ENCODE measurements at places on chromosomes 1 and 21. TPM values are rescaled to one million over a fixed set of nuclear protein-coding genes. Genes with fewer than 3 reads are reported as not detected.

NR1I3 gene
- total RNA-seq: not detected

MCOLN3 gene
- 3.7 TPM for total RNA-seq

- no peak for DNase-seq
These were observed 31.7 kb downstream of the PROX1 start for GRCh38 chr1:214019499-214019898.

DNA sequence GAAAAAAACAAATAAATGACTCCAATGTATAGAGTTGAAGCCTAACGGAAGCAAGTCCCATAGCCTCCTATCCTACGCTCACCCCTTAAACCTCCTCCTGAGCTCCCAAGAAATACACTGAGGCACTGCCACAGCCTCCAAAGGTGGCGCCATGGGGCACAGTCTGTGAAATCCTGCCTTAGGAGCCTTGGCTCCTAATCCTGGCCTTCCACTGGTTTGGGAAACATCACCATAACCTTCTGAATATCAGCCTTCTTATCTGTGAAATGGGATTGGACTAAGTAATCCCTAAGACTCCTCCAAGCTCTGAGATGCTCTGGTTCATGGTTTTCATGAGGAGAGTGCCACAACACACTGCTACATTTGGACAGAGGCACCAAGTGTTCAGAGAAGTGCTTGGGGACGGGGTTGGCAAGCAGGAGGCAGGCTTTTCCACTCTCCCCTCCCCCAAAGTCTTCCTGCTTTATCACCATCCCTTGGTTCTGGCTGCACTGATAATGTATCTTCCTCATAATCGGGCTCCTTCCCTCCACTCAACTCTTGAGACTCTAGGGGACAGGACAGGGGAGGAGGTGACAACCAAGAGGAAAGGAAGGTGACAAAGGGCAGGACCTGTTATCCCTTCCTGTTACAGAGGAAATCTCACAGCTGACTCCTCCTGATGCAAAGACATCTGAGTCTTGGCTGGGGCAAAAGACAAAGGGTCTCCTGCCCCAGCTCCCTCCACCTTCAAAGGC, 2.7 kb downstream of the SLAMF7 start:
- no peak for DNase-seq

DNA sequence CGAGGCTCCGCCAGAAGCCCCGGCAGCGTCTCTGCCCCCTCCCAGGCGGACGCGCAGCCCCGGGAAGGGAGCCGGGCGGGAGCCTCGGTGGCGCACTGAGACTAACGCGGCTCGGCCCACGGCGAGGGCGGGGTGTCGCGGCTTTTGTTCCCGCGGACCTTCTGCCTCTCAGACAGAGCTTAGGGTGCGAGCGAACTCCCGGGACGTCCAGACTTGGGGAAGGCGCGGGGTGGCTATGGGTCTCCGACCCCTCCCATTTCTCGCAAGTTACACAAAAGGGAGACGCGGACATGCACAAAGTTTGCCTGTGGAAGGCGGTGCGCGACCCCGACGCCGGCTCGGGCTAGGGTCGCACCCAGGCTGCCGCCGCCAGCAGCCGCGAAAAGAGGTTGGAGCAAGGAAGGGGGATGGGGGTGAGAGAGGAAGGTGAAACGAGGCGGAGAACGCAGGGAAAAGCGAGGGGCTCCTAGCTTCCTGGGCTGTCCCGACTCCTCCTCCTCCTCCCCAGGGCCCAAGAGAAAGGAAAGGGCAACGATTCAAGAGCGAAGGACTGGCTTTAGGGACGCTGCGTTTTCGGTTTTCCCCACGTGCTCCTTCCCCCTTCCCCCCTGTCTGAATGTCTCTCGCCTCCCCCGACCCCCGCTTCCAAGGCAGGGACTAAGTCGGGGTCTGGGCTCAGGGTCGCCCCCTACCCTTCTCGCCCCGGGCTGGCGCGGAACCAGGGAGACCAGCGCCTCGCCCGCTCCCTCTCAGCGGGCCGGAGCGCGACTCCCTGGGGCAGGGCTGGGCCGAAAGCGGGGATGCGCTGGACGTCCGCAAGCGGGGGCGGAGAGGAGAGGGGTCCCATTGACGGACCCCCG, 729 bp downstream of the APP start:
- DNase-seq: no peak

Data from epithelial cell of proximal tubule (primary cell).